ENCODE measurements at places on chromosomes 7 and 10. TPM values are rescaled to one million over a fixed set of nuclear protein-coding genes. Genes with fewer than 3 reads are reported as not detected.

DNA sequence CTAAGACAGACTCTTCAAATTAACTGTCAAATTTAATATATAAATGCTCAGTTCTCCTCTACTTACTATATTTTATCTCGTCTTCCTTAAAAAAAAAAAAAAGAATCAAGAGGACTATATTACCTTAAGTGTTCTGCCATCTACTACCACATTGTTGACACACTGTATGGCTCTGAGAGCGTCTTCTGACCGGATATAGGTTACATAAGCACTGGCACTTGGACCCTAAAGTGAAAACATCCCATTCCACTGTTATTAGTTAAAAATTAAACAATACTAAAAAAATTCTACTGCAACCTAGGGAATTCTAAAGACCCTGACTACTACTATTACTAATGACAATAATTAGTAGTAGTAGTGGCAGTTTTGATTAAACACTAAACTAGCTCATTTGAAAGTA is 95.7 kb downstream of the CNOT4 start:
- no peak for DNase-seq

GRCh38 chr10:58316874-58317273 is 17.9 kb upstream of the UBE2D1 start:
- DNase-seq: no peak

DNA sequence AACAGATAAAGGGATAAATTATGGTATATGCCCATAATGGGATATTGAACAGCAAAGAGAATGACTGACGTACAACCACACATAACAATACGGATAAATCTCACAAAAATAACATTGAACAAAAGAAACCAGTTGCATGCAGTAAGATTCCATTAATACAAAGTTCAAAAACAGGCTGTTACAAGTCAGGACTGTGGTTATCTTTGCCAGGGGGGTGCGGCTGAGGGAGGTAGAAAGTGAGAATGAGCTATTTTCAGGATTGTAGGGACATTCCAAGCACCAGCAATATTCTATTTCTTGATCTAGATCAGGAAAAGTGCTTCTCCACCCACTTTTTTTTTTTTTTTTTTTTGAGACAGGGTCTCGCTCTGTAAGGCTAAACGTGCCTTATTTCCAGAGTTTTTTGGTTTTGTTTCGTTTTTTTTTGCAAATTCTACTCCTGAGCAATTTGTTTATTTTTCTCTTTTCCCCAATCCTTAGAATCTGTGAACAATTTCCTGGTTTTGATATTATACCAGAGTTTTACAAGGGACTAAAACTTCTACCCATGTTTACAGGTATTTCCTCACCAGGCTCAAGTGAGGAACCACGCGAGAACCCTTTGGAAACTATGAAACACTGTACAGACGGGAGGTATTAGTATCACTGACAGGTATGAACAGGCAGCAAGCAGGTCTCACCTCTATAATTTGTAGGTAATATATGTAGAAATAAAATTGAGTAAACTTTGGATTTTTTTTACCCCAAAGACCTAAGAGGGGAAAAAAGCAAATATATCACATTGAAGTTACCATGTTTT is 9.9 kb downstream of the SMURF1 start:
- no peak for DNase-seq

DNA sequence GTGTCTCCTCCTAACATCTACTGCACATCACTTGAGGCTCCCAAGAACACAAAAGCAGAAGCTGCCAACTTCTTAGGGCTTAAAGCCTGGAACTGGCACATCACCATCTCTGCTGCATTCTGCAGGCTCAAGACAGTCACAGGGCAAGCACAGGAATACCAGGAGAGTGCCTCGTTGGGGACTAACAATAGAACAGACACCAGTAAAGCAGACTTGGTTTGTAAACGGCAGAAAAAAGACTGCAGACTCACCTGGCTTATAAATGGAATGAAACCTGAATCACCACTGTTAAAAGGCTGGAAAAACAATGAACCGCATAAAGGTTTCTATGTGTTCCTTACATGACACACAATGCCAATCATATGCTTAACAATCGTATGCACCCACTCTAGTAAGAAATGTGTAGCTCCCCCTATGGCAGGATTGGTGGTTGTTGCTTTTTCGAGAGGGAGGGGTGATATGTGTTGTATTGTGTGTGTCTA is 12.8 kb downstream of the RHEB start:
- DNase-seq: no peak

DNA sequence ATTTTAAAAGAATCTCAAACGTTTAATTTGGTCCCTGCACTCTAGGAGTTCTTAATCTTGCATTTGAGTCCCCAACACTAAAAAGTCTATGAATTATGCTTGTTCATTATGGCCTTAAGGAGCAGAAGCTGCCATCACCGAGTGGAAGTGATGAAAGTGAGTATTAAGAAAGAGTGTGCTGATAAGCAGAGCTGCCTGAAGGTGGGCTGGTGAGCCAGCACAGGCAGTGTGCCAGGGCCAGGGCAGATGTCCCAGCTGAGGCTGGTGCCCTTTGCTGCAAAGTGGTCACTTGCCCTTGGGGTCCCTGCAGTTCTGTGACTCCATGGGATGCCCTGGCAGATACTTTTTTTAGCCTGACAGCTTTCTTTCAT is 72.9 kb upstream of the LOXL4 start:
- DNase-seq: no peak

ERVW-1 gene
- polyA plus RNA-seq: not detected

LRRTM3 gene
- not detected for polyA plus RNA-seq

EVX1 gene
- not detected for polyA plus RNA-seq
